ENCODE measurements at places on chromosomes 4 and X. TPM values are rescaled to one million over a fixed set of nuclear protein-coding genes. Genes with fewer than 3 reads are reported as not detected.

GRCh38 chr4:8868321-8869001, 3.2 kb downstream of the HMX1 start:
- no peaks in the 10 kb centered on the region for H3K36me3 ChIP-seq
- peaks cover 12% of the 10 kb centered on the region for H3K4me1 ChIP-seq
- H3K27me3 ChIP-seq: peaks cover 25% of the 10 kb centered on the region
- no peak overlapping the region for H3K4me3 ChIP-seq

DNA sequence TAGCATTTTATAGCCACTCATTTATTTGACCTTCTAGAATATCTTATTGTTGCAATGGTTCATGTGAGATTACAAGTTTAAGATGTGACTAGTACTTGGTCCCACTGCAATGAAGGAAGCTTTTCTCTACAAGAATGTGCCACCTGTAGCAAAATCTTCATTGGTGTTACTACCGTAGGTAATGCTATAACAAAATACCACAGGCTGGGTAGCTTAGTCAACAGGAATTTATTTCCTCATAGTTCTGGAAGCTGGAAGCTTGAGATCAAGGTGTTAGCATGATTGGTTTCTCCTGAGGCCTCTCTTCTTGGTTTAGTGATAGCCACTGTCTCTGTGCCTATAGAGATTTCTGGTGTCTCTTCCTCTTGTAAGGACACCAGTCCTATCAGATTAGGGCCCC, 441.0 kb downstream of the GPM6A start:
- no peak overlapping the region for H3K27ac ChIP-seq
- no peaks in the 10 kb centered on the region for H3K27me3 ChIP-seq
- no peaks in the 10 kb centered on the region for H3K4me1 ChIP-seq
- H3K36me3 ChIP-seq: no peaks in the 10 kb centered on the region
- no peak overlapping the region for H3K4me3 ChIP-seq
- no peak for DNase-seq

DNA sequence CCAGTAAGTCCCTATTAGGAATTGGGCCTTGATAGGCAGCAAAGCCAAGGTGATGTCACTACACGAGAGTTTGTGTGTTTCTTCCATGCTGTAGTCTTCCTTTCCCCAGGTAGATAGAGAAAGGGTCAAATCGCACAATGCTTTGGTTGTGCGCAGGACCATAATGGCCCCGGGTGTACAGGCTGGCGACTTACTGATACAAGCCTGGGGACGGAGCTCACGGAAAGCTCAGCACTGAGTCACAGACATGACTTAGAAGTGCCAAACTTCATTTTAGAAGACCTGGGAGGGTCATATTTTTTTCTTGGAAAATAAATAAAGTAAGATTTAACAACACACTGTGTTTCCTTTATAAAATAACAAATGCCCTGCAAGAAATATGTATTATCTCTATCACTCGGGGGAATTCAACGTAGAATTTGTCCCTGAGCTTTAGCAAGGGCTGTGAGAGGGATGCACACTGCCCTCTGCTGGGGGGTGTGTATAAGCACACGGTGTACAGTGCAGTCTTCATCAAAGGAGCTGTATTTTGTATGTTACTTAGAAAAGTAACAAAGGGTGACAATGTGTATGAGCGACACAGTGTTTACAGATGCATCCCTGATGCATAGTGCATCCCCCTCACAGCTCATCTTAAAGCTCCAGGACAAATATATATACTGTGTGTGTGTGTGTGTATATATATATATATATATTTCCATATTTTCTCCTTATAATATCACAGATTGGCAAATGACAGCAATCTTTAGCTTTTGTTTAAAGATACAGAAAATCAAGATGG, 254.5 kb upstream of the VEGFC start:
- H3K4me3 ChIP-seq: no peak overlapping the region
- no peaks in the 10 kb centered on the region for H3K4me1 ChIP-seq
- no peaks in the 10 kb centered on the region for H3K27me3 ChIP-seq
- no peaks in the 10 kb centered on the region for H3K36me3 ChIP-seq
- DNase-seq: no peak

- no peak overlapping the region for H3K4me3 ChIP-seq
- no peaks in the 10 kb centered on the region for H3K4me1 ChIP-seq
- H3K27me3 ChIP-seq: no peaks in the 10 kb centered on the region
- DNase-seq: no peak
Measured at GRCh38 chr4:22456291-22456690, 59.6 kb downstream of the ADGRA3 start.

GRCh38 chr4:181606300-181606699, 636.9 kb upstream of the TENM3 start:
- no peaks in the 10 kb centered on the region for H3K4me1 ChIP-seq
- H3K27ac ChIP-seq: no peak overlapping the region
- no peaks in the 10 kb centered on the region for H3K36me3 ChIP-seq
- H3K4me3 ChIP-seq: no peak overlapping the region

- no peak overlapping the region for H3K4me3 ChIP-seq
- H3K36me3 ChIP-seq: no peaks in the 10 kb centered on the region
- no peaks in the 10 kb centered on the region for H3K4me1 ChIP-seq
- no peak overlapping the region for H3K27ac ChIP-seq
- no peak for DNase-seq
- no peaks in the 10 kb centered on the region for H3K27me3 ChIP-seq
Measured at GRCh38 chr4:65917486-65917885, 247.2 kb upstream of the EPHA5 start.

DNA sequence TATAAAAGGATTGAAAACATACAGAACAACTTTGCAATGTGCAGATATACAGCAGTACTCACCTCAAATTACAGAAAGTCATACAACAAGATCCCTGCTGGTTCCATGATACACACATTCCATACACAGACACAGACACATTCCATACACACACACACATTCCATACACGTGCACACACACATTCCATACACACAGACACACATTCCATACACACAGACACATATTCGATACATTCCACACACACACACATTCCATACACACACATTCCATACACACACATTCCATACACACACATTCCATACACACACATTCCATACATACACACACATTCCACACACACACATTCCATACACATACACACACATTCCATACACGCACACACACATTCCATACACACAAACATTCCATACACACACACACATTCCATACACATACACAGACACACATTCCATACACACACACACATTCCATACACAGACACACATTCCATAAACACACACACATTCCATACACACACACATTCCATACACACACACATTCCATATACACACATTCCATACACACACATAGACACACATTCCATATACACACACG, 13.7 kb downstream of the LINC00632 start:
- H3K27me3 ChIP-seq: no peaks in the 10 kb centered on the region
- H3K27ac ChIP-seq: no peak overlapping the region
- H3K4me3 ChIP-seq: no peak overlapping the region
- H3K4me1 ChIP-seq: no peaks in the 10 kb centered on the region

GRCh38 chr4:99402765-99403164, 32.4 kb downstream of the ADH7 start:
- no peaks in the 10 kb centered on the region for H3K36me3 ChIP-seq
- H3K4me1 ChIP-seq: peaks cover 9% of the 10 kb centered on the region
- DNase-seq: no peak
- peak overlapping the region; percentile 82 for H3K27ac ChIP-seq
- no peaks in the 10 kb centered on the region for H3K27me3 ChIP-seq

- DNase-seq: no peak
- no peak overlapping the region for H3K27ac ChIP-seq
- no peaks in the 10 kb centered on the region for H3K27me3 ChIP-seq
- H3K4me1 ChIP-seq: no peaks in the 10 kb centered on the region
Measured at GRCh38 chr4:31984872-31985271, 1264.7 kb downstream of the PCDH7 start.

DNA sequence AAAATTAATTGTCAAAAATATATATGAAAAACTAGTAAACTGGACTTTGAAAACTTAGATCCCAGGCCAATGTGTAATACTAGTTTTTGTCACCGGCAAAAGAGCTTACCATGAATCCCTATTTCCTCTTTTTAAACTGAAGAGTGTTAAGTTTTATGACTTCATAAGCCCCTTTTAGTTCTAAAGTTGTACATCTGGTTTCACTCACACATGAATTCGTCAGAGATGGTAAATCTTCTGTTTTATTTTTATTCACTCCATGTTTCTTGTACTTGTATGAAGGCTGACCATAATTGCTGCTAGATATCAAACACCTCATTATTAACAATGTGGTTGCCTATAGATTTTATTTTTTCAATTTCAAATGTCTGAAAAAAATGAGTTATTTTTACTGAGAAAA, 827.9 kb downstream of the PCDH7 start:
- H3K4me3 ChIP-seq: no peak overlapping the region
- no peak for DNase-seq
- no peaks in the 10 kb centered on the region for H3K27me3 ChIP-seq
- no peaks in the 10 kb centered on the region for H3K36me3 ChIP-seq
- no peak overlapping the region for H3K27ac ChIP-seq
- no peaks in the 10 kb centered on the region for H3K4me1 ChIP-seq

DNA sequence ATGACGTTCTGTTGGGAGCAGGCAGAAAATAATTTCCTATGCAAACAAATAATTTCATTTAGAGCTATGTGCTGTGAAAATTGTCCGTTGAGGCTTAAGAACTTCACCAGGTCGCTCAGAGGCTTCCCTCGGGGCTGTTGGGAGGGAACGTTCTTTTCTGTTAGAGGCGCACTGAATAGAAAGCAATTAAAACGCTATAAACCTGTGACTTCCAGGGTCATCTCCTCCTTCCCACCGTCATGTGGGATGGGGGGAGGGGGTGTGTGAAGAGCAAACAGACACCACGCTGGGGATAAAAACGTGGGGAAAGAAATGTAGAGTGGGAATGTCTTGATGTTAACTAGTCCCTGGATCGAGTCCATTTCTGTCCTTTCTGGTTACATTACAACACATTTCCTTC, 35.2 kb upstream of the ZNF518B start:
- no peak overlapping the region for H3K27ac ChIP-seq
- no peaks in the 10 kb centered on the region for H3K36me3 ChIP-seq

DNA sequence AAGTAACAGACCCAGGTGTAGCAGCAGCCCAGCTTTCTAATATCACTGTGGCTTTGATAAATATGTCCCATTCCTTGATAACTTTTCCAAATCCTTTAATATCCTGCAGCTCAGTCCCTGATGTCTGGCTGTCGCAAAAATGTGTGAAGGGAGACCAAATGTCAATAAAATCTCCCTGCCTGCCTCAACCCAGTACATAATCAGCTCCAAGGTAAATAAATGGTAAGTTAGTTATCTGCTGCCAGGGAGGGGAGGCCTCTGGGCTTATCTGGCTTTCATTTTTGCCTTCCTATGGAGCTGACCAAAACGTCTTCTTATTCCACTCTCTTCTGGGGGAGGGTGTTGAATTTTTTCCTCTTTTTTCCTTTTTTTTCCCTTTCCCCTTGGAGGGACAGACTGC, 630.6 kb downstream of the MID1IP1 start:
- H3K36me3 ChIP-seq: no peaks in the 10 kb centered on the region
- no peaks in the 10 kb centered on the region for H3K27me3 ChIP-seq
- no peak overlapping the region for H3K27ac ChIP-seq
- DNase-seq: no peak
- no peak overlapping the region for H3K4me3 ChIP-seq

DNA sequence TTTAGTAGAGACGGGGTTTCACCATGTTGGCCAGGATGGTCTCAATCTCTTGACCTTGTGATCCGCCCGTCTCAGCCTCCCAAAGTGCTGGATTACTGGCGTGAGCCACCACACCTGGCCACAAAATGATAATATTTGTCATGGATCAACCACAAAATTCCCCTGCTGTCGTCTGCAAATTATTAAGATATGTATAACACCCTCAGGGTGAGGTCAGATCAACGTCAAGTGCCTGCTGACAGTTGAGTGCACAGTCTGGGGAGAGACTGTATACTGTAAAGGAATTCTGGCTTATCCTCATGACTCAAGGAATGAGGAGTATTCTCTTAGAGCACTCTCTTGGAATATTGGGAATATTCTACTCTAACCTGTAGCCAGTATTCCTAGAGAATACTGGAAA, 11.2 kb downstream of the EPGN start:
- no peak overlapping the region for H3K4me3 ChIP-seq
- DNase-seq: no peak
- H3K27me3 ChIP-seq: no peaks in the 10 kb centered on the region
- H3K36me3 ChIP-seq: no peaks in the 10 kb centered on the region
- H3K27ac ChIP-seq: no peak overlapping the region
- H3K4me1 ChIP-seq: no peaks in the 10 kb centered on the region

GRCh38 chr4:1496116-1496642, 89.9 kb upstream of the NKX1-1 start:
- DNase-seq: no peak
- no peak overlapping the region for H3K4me3 ChIP-seq
- no peaks in the 10 kb centered on the region for H3K4me1 ChIP-seq
- no peak overlapping the region for H3K27ac ChIP-seq
- H3K27me3 ChIP-seq: no peaks in the 10 kb centered on the region

DNA sequence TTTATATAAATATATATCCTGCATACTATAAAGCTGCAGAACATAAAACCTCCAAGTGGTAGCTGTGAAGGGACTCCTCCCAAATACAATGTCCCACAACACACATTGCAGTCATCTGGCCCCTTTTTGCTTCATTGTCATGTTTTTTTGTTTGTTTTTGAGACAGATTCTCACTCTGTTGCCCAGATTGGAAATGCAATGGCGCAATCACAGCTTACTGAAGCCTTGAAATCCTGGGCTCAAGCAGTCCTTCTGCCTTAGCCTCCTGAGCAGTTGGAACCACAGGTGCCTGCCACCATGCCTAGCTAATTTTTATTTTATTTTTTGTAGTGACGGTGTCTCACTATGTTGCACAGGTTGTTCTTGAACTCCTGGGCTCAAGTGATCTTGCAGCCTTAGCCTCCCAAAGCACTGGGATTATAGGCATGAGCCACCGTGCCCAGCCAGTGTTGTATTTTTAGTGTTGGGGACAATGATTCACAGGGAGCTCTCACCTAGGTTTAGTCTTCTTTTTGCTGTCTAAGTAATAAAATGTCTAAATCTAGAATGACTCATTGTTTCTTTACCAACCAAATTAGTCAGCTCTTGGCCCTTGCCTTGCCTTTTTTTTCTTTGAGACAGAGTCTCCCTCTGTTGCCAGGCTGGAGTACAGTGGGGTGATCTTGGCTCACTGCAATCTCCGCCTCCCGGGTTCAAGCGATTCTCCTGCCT, 24.0 kb upstream of the XIAP start:
- H3K4me3 ChIP-seq: no peak overlapping the region
- H3K36me3 ChIP-seq: no peaks in the 10 kb centered on the region
- H3K27ac ChIP-seq: no peak overlapping the region
- H3K4me1 ChIP-seq: no peaks in the 10 kb centered on the region
- no peak for DNase-seq
- H3K27me3 ChIP-seq: no peaks in the 10 kb centered on the region

The CCNQ gene
- 48.0 TPM for total RNA-seq

The RBM46 gene
- not detected for total RNA-seq

The TRIM75 gene
- total RNA-seq: not detected

The CENPVL3 gene
- not detected for total RNA-seq

The FRMD7 gene
- total RNA-seq: not detected

The ADH7 gene
- total RNA-seq: not detected

The PCSK1N gene
- total RNA-seq: 4.3 TPM

The LRCH2 gene
- 6.0 TPM for total RNA-seq

The ALB gene
- total RNA-seq: not detected

The GPC3 gene
- total RNA-seq: 18.6 TPM
